ENCODE measurements at places on chromosomes 5 and 9.

DNA sequence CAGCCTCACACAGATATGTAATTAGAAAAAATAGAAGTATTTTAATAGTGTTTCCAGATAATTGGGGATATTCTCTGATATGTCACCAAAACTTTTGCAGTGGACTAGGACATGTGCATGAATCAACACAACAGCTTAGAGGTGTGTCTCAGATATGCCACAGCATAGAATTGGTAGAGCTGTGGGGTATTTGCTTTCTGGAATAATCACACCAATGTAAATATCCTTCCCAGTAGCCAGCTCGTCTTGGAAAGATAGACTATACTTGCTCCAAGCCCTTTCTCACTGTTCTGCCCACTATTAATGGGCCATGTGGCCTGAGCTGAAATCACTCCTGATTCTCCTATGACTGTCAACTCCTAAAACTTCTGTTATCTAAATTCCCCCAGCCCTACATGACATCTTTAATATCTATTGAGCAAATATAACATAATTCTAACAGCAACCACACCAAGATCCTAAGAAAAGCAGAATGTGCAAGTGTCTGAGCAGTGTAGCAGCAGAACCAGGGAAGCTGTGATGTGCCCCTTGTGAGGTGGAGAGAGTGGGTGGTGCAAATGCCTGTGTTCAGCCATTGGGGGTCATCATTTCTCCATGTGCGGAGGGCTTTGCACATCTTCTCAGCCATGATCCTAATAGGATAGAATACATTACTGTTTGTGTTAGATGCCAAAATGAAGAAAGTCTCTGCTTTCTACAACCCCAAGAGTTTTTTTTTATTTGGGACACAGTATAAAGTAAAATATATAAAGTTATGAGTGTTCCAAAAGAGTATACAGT, 65.0 kb downstream of the MELK start:
- DNase-seq = no peak

GRCh38 chr5:141478321-141478945, 2.7 kb downstream of the PCDHGC3 start:
- DNase-seq = no peak

GRCh38 chr5:170861917-170862766, at the start of gene RANBP17:
Gene RANBP17, plus strand, starts transcription at chr5:170862018.
- no peak for DNase-seq

DNA sequence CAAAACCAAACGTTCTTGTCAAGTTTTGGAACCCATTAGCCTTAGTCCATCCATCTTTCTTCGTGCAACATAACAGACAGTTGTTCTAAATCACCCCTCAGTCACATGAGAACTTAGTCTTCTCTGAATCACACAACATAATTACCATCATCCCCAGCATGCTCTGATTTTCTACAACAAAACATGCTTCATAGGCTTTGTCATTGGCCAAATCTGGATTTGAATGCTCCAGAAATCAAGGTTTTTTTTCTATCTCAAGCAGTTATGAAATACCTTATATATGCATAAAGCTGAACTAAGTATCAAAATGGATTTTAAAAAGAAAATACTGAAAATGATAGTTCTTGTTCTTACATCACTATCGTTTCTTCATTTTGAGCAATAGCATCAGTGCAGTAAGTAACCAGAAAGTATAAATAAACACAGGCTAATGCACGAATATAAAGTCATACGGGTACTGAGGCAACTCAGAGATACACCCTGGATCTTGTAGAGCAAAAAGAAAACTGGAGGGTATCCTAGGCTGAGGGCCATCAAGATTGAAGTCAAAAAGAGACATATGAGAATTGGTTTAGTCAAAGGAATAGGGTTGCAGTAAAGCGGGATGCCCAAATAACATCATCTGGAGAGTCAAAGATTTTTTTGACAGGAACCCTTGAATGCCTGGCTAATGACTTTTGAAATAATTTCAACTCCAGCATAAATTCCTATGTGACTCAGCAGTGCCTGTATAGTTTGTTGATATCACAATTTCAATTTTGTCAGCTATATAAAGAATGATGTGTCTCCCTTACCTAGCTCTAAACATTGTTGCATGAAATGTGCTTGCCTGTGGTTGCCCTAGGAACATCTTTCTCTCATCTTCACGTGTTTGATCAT, 164.7 kb downstream of the ADAMTSL1 start:
- DNase-seq = no peak

All from HFF-Myc (cell line).